ENCODE measurements at places on chromosomes 6 and 20.

DNA sequence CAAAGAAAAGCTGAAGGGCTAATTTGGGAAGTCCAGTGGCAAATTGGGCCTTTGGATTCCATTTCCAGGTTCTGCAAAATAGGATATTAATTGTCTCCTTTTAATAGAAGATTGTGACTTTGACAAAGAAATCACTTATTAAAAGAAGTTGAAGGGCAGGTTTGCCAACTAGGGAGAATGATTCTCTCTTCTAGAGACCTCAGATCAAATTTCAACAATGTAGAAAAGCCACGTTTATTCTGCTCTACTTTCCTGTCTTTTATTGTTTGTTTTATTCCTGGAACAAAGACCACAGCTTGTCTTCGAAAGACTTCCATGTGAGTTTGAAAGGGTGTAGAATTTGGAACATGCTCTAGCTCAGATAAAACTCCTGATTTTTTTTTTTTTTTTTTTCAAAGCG, 65.5 kb upstream of the PRL start:
- no peaks in the 10 kb centered on the region for H3K36me3 ChIP-seq
- H3K27ac ChIP-seq: no peak overlapping the region
- peaks cover 4% of the 10 kb centered on the region for H3K27me3 ChIP-seq
- no peak for DNase-seq
- no peaks in the 10 kb centered on the region for H3K4me1 ChIP-seq
- H3K4me3 ChIP-seq: no peak overlapping the region

DNA sequence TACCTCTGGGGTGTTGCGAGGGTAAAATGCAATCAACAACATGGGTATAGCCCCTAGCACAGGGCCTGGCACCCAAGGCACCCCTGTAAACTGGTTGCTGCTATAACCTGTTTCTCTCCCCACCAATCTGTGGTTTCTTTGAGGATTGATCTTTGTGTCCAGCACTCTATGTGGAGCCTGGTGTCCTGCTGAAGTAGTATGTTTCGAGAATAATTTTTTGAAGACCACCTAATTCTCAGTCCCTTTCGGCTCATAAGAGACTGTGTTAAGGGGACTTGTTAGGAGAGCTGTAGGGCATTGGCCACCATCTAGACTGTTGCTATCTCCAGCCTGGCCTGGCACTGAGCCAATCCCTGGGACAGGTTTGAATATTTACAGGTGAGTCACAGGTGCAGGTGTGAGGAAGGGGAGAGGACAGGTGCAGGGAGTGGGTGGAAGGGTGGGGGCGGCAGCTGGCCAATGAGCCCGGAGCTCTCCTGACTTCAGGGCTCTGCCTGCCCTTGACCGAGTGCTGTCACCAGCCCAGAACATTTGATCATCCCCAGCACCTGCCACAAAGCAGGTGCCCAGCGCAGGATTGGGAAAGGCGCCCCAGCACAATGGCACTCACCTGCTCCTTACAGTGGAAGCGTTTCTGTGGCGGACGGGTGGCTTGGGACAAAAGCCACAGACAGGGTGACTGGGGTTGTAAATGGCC, 8.1 kb upstream of the C20orf144 start:
- H3K4me1 ChIP-seq: peaks cover 14% of the 10 kb centered on the region
- H3K4me3 ChIP-seq: no peak overlapping the region
- H3K36me3 ChIP-seq: no peaks in the 10 kb centered on the region
- H3K27ac ChIP-seq: no peak overlapping the region
- DNase-seq: no peak

DNA sequence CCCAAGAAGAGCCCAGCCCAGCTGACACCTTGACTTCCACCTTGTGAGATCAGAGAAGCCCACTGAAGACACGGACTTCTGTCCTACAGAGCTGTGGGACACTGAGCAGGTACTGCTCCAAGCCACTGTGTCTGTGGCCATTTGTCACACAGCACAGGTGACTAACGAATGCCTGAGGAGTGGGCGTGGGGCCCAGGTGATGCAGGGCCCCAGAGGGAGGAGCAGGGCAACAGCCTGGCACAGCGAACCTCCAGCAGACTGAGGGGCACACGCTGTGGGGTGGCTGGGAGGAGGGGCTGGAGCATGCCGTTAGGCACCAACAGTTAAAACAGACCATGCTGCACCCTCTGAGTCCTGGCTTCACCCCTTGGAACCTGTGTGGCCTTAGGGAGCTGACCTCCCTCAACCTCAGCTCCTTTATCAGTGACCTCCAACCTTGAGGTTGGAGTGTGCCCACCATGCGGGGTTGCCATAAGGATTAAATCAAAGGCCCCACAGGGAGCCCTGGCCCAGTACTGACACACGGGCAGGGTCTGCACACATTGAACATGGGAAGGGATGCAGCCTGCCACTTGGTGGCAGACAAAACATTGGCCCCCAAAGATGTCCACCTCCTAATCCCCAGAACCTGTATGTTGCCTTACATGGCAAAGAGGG, 119.9 kb upstream of the CST7 start:
- no peaks in the 10 kb centered on the region for H3K27me3 ChIP-seq
- no peaks in the 10 kb centered on the region for H3K36me3 ChIP-seq
- DNase-seq: no peak
- no peak overlapping the region for H3K27ac ChIP-seq

GRCh38 chr6:144027932-144028587, 20.0 kb upstream of the PLAGL1 start:
- no peak overlapping the region for H3K27ac ChIP-seq
- peaks cover 5% of the 10 kb centered on the region for H3K36me3 ChIP-seq
- H3K4me3 ChIP-seq: no peak overlapping the region
- no peak for DNase-seq
- no peaks in the 10 kb centered on the region for H3K27me3 ChIP-seq

- no peak overlapping the region for H3K4me3 ChIP-seq
- no peak overlapping the region for H3K27ac ChIP-seq
- H3K4me1 ChIP-seq: no peaks in the 10 kb centered on the region
- DNase-seq: no peak
Measured at GRCh38 chr6:35072051-35072697, 69.0 kb downstream of the TCP11 start.

DNA sequence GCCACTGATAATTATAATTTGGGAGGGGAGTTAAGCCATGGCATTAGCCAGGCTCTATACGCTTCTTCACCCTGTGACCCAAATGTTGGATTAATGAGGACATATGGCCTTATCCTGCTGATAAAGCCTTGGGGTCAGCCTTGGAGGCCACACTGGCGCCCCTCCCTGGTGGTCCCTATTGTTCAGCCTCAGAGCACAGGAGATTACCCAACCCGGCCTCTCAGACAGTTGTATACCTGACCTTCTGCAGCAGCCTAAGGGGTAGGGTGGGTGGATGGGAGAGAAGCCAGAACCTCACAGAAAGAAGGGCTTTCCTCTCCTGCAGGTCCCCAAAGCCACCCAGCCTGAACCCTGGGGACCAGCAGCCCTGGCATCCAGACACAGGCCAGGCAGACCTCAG, 76.8 kb downstream of the LINC00237 start:
- H3K4me3 ChIP-seq: no peak overlapping the region
- H3K27me3 ChIP-seq: peaks cover 10% of the 10 kb centered on the region
- no peak overlapping the region for H3K27ac ChIP-seq
